Glomerular endothelial cell (primary cell): ENCODE measurements at places on chromosomes 12 and 14. TPM values are rescaled to one million over a fixed set of nuclear protein-coding genes. Genes with fewer than 3 reads are reported as not detected.

GRCh38 chr12:81987371-81987770 lies 228.2 kb upstream of the PPFIA2 start:
- no peak for DNase-seq

DNA sequence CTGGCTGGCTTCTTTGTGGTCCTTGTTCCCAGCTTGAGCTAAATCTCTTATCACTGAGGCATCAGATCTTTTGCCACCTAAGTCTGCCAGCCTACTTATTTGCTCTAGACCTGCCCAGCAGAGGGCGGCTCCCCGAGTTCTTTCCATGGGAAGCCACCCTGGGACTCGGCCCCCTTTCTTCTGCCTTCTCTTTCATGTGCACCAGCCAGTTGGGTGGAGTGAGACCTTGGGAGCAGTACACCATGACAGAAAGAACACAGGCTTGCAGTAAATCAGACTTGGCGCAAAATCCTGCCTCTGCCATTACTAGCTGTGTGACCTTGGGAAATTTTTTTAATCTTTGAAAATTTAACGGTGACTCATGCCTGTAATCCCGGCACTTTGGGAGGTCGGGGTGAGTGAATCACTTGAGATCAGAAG lies 7.4 kb downstream of the SMAGP start:
- no peak for DNase-seq

- DNase-seq = no peak
These were observed 30.5 kb upstream of the MON2 start for GRCh38 chr12:62436164-62436503.

- DNase-seq = no peak
These were observed 42.4 kb upstream of the CLMN start for GRCh38 chr14:95362138-95362494.

- DNase-seq = no peak
These were observed 119.8 kb upstream of the SCAF11 start for GRCh38 chr12:46110223-46110611.

- no peak for DNase-seq
These were observed 23.1 kb downstream of the SLIRP start for GRCh38 chr14:77730976-77731497.

DNA sequence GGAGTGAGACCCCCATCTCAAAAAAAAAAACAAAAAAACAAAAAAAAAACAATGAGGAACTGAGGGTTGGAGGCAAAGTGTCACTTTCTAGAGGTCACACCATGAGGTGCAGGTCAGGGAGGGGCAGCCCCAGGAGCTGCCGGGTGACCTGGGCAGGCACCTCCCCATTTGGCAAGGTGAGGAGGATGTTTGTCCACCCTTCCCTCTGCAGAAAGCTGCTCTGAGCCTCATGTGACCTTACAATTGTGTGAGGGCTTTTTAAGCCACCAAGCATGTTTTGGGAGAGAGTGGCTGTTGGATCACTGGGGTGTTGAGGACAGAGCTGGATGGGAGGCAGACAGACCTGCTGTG lies 49.6 kb downstream of the FOXN4 start:
- no peak for DNase-seq

DNA sequence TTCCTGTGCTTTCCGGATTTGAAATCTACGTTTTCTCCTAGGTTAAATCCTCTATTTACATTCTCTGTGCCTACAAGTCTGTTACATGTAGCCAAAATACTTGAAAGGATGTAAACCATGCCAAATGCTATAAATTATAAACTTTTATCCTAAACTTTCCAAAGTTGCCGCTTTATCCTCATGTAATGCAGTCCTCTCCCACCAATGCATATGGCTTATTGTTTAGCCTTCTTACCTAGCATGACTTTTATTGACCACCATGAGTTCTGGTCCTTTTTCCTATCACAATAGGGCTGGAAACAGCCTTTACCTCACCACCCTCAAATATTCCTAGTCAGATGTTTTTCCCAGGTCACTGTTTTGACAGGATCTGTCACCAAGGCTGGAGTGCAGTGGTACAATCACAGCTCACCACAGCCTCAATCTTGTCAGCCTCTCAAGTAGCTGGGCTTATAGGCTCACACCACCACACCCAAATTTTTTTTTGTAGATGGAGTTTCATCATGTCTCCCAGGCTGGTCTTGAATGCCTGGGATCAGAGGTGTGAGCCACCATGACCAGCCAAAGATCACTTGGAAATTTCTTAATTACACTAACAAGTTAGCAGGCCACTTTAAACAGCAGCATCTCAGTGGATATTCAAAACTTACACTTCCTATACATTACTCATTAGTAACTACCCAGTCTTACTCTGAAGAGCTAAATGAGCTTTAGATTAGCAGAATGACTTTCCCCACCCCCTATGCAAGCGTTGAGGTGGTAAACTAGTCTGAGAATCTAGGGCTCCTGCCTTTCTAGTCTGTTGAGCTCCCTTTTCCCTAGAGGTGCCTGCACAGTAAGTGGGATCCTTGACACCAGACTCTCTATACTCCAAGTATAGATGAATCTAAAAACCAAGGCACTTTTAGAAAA lies 4.1 kb downstream of the TUBA1B start:
- DNase-seq = no peak

DNA sequence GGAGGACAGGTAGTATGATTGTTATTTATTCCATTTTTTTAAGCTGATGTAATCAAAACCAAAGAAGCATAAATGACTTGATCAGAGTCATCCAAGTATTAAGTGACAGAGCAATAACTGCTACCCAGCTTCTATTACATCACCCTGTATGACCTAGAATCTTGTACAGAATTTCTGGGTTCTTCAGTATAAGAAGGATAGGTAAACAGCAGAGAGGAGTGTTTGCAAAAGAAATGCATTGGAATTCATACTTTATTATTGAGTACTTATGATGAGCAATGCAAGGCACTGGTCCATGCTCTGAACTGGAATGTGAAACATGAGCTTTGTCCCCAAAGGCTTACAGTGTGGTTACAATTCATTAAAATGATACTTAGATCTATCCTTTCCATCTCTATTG lies 916.8 kb downstream of the DIO2 start:
- no peak for DNase-seq

- DNase-seq = no peak
These were observed 52.2 kb downstream of the GOLGA5 start for GRCh38 chr14:92846162-92846897.

DNA sequence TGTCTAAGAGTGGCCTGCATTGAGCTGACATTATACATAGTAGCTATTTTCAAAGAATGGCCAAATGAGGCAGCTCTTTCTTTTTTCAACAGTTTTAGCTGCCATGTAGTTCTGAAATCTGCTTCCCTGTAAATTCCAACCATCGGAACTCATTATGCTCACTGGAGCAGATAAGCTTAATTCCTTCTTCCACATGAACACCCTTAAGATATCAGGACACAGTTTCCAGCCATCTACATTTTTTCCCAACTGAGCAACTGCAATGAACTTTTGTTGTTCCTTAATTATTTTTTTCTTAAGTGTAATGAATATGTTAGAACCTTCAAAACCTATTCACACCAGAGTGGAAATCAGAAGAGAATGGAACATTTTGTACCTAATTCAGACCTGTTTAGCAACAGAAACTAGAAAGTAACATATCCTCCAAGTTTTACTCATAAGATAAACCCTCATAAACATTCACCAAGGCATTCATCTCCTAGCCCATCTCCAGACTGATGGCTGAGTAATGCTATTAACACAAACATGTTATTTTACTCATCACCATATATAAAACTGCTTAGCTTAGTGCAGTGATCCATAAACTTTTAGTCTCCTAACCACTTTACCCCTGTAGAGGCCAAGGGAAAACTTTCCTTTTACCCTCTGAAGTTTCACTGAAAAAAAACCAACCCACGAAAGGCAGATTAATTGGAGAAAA lies 296.1 kb upstream of the SYT1 start:
- DNase-seq = no peak

DNA sequence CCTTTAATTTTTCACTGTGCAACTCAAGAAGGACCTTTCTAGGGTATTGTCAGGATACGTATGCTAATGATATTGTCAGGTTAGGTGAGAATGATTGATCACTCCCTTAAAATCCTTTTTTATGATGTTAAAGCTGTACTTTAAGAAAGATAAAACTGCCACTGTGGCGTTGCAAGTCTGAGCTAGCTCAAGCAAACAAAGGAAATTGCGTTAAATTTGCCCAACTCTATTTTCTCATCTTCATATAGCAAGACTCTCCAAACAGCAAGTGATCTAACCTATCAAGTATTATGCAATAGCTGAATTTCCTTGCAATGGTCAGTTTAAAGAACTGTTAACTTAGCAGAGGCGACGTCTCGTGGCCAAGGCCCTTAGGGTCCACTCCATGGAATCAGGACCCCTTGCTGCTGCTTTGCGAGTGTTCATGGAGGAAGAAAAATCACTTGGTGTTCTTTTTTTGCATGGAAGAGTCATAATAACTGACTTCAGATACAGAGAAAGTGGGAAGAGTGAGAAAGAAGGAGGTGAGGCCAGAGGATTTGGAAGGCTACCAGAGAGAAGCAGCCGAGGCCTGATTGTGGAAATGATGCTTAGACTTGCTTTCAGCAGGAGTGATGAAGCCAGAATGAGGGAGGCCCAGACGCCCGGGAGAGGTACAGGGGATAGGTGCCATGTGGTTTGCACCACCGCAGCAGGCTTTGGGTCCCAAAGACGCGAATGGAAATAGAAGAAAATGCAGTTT lies 2.5 kb downstream of the TRAF3 start:
- DNase-seq = no peak

GRCh38 chr12:96400631-96401075 lies 414 bp upstream of the CDK17 start:
- no peak for DNase-seq

DNA sequence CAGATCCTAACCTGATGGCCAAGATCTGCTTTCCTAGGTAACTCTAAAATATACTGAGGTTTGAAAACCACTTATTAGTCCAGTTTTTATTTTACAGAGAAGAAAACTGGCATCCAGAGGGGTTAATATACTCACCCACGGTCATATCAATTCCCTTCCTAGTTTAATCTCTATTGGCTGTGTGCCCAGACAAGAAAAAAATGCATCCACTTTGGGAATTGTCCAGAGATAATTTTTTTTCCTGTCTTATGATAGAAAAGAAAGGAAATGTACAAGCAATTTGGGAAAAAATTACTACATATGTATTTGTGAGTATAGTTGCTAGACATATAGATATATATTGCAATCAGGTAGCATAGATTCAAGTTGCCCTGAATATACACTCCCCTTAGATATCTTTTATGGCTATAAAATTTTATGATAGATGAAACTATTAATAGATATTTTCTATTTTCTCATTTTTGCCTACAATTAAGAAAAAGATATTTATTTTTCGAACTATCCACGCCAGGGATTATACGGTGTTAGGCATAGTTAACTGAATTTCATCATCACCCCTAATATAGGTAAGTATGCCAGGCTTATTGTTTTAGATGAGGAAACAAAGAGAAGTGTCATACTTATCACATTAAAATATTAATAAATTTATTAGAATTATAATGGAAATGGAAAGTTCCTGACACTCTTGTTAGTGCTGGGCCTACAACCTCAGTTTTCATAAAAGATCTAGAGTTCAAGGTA lies 100.5 kb upstream of the SLC38A2 start:
- no peak for DNase-seq

- no peak for DNase-seq
These were observed 86.3 kb downstream of the KIF26A start for GRCh38 chr14:104224506-104225277.

DNA sequence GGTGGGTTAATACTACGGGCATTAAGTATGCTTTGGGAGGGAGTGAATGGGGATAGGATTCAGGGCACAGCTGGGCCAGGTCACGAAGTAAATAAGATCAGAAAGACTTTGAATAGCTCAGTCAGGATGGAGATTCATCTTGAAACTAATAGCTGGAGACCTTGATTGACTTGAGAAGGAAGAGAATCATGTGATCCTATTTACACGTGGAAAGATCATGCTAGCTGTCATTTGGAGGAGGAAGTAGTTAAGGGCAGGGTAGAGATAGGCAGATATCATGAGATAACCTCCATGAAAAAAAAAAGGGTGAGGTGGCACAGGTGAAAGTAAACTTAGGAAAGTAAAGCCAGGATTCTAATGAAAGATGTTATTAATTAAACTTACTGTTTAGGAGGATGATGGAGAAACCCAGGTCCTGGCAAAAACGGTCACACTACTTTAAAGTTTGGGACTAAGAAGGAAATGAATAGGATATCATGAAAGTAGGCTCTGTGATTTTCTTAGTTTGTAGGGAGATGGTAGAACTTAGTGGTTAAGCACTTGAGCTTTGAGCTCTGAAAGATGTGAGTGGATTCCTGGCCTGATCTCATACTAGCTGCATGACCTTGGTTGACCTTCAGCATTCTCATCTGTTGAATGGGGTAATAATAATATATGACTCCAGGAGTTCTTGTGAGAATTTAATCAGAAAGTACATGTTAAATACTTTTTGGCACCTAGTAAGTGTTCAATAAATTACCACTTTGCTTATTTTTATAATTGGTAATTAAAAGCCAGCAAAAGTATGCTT lies 439.0 kb downstream of the NRXN3 start:
- no peak for DNase-seq

GRCh38 chr12:62128175-62128975 lies 131.8 kb upstream of the USP15 start:
- DNase-seq = peak; percentile 41

GRCh38 chr12:113345318-113345717 lies 10.4 kb upstream of the SLC8B1 start:
- DNase-seq = no peak

- no peak for DNase-seq
These were observed 892.4 kb downstream of the RPS29 start for GRCh38 chr14:48693793-48694192.

- no peak for DNase-seq
These were observed 38.6 kb downstream of the FBXO34 start for GRCh38 chr14:55309761-55310365.

DNA sequence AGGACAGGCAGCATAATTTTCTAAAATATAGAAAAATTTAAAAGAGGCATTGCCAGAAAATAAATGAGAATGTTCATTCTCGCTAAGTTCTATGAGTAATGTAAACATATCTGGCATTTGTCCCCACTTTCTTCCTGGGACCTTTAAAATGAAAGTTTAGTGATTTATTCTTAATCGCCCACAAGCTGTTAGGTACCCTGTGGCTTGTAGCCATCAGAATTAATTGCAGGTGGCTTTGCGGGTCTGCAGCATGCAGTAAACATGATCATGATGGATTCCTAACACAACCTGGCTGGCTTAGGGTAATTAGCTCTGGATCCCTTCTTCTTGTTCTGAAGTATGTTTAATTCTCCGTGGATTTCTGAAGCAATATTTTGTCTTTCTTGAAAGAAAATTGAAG lies 103.5 kb upstream of the FRMD6 start:
- DNase-seq = no peak

GRCh38 chr14:71311061-71311460 lies 403.8 kb downstream of the PCNX1 start:
- no peak for DNase-seq

PDE3A gene
- 2.0 and 9.9 TPM in 2 replicates for total RNA-seq

CLEC1A gene
- total RNA-seq = 12.8 and 20.0 TPM in 2 replicates

CISTR gene
- total RNA-seq = not detected in 2 replicates

C12orf50 gene
- total RNA-seq = 0.12 TPM in 1 of 2 replicates, not detected in the other
